ENCODE measurements at places on chromosomes 4 and X.

GRCh38 chr4:73853246-73853704 is at the start of gene PF4V1:
PF4V1 (plus strand) TSS chr4:73853296; CDS start chr4:73853363, 67 bp downstream.
- DNase-seq: no peak

- DNase-seq: no peak
These were observed 161.6 kb upstream of the SPRY1 start for GRCh38 chr4:123234955-123235354.

GRCh38 chr4:67558493-67558892 is at the start of gene STAP1:
STAP1 (plus strand) TSS chr4:67558727; CDS start chr4:67558810, 83 bp downstream.
- DNase-seq: peak; percentile 22

DNA sequence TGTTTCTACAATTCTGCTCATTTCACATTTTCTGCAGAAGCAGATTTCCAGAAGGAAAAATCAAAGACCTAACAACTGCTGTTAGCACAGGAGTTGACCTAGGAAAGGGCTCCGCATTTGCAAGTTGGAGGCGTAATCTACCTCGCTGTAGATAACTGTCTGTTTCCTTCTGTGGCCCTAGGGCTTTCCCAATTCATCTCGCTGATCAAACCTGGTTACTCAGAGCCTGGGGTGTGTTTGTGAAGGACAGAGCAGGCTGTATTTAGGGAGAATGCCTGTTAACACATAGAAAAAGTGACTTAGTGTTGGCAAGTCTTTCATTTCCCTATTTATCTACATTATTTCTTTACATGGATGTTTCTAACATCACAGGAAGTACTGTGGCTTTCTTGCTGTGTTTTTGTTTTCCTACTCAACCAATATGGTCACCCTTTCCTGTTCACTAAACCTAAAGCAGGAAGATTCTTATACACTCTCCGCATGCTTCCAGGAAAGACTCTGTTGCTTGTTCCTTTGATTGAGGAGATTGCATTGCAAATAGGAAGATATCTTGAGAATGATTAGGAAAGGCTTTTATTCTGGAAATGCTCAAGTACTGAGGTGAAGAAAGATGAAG is 40.5 kb downstream of the AGA start:
- DNase-seq: no peak

GRCh38 chrX:111041018-111041462 is 55.0 kb upstream of the PAK3 start:
- no peak for DNase-seq

DNA sequence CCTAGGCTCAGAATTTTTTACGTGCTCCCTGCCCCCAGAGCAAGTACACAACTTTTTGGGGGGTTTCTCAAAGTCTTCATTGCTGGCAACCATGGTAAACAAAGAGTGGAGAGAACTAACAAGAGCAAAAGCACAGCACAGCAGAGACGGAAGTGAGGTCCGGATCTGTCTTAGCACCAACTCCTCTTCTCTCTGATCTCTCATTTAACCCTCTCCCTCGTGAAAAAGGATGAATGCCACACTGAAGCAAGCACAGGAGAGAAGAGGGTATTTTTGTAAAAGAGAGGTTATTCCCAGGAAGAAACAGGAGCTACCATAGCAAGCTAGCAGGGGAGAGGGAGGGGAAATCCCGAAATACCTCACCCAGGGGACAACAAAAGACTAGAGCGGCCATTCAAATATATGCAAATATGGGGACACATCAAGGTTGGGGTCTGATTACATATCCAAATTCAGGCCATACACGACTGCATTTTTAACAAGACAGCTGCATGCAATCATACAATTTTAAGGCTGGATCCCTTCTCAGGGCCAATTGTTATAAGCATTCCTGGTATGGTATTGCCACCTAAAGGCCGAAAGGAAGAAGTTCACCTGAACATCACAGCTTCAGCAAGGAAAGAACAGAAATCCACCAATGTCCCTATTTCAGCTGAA is 46.6 kb downstream of the CD40LG start:
- peak; percentile 32 for DNase-seq
